Cortex of kidney (tissue), 1 donor: ENCODE measurements at places on chromosomes 6 and 20.

DNA sequence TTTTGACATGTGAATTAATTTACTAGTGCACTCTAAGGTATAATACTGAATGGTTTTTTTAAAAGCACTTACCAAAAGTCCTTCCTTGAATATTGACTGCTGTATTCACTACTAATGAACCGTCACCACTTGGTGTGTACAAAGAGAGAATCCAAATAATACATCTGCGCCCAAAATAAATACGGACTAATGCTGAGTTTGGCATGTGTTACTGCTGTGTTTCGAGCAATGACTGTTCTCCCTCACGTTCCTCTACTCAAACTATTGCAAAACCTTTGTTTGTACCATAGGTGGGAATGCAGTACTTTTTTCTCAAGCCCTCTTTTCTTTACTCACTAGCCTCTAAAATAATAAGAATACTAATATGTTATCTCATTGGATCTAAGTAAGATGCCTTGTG lies 305.5 kb downstream of the QKI start:
- no peak for DNase-seq

DNA sequence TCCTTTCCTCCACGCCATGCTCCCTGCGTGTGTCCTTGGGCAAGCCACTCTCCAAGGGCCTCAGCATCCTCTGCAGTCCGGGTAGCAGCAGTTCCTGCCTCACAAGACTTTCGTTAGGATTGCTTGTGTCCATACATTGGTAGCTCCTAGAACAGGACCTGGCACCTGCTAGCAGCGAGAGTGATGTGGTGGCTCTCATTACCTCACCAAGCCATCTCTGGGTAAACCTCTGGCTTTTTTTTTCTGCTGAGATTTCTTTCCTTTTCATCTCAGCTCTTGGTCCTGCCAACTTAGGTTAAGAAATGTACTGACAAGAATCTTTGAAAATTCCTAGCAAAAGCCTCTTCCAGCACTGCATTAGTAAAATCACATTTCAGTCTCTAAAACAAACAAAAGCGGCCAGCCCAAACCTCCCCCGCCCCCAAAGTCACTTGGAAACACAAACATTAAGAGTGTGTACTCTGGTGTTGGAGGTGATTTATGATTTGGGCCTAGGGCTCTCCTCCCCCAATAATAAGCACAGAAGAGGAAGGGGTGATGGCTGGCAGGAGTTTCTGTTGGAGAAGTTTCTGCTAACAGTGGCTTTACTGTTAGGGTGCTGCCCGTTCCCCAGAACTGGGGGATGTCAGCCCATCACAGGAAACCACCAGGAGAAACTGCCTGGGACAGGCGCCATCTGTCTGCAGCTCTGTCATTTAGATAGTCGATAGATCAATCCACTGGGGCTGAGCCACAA lies 199.2 kb downstream of the CD83 start:
- DNase-seq, result no peak

- no peak for DNase-seq
Measured at GRCh38 chr6:156313037-156313436, 464.1 kb upstream of the ARID1B start.

- DNase-seq, result no peak
Measured at GRCh38 chr20:50850721-50851286, 55.9 kb downstream of the BCAS4 start.

GRCh38 chr20:12466915-12467314 lies 541.9 kb upstream of the SPTLC3 start:
- DNase-seq, result no peak

DNA sequence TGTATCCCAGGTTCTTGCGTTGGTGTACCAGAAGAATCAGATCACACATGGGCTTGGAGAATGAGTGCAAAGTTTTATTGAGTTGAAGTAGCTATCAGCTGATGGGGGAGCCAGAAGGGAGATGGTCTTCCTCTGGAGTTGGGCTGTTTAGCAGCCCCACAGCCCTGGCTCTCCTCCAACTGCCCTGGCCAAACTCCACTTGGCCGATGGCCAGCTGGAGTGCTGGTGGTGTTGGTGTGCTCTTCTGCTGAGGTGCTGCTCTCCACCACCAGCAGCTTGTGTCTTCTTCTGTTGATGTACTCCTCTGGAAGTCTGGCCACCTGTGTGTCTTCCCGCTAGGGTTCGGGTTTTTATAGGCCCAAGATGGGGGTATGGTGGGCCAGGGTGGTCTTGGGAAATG lies 172.8 kb downstream of the TINAG start:
- no peak for DNase-seq

DNA sequence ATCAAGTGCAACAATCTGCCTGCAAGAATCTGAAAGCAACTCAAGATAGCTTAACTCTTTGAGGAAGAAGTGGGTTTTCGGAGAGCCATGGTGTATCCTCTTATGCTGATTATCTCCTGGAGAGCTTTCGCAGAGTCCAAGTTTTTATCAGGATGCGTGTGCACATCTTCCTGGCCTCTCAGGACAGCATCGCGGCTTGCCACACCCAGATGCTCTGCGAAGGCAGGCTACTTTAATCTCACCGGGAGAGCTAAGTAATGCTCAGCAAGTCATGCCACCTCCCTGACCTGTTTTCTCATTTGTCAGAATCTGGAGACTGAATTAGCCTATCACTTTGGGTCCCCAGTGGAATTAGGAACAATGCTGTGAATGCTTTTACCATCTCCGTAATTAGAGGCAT lies 52.9 kb downstream of the TTI1 start:
- no peak for DNase-seq

GRCh38 chr20:57398901-57399535 lies 7.8 kb downstream of the RBM38 start:
- no peak for DNase-seq

GRCh38 chr6:71375676-71376075 lies 87.1 kb downstream of the OGFRL1 start:
- no peak for DNase-seq

DNA sequence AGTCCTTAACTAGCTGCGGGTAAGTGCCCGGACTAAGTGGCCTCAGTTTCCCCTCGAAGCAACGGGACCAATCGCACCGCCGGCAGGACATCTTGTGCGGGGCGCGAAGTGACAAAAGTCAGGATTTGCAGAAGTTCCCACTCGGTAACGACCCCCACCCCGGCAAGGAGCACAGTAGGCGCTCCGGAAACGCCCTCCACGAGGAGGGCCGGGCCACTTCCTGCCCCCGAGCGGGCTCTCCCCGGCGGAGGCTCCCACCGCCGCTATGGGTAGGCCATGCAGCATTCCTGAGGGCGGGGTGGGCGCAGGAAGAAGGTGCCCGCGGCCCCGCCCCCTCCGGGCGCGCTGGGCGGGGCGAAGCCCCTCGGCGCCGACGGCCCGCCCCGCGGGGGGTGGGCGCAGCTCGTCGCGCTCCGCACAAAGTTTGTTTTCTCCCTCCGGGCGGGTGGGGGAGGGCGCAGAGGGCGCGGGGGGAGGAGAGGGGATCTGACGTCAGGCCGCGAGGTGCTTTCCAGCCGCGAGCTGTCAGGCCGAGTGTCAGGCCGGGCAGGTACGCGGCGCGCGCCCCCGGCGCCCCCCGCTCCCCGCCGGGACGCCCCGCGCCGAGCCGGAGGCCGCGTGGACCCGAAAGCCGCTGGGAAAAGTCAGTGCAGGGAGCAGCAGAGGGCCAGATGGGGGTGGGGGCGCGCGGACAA lies at the start of gene TGIF2:
Gene TGIF2 (plus strand): TSS at position 495 of the 695 bp plus-strand sequence. CDS start 5,178 bp downstream, outside the sequence.
- peak; percentile 35 for DNase-seq

- DNase-seq, result no peak
Measured at GRCh38 chr20:56925082-56925830, 296.1 kb downstream of the TFAP2C start.

- DNase-seq, result no peak
Measured at GRCh38 chr20:62352402-62353288, 14.5 kb downstream of the LAMA5 start.

DNA sequence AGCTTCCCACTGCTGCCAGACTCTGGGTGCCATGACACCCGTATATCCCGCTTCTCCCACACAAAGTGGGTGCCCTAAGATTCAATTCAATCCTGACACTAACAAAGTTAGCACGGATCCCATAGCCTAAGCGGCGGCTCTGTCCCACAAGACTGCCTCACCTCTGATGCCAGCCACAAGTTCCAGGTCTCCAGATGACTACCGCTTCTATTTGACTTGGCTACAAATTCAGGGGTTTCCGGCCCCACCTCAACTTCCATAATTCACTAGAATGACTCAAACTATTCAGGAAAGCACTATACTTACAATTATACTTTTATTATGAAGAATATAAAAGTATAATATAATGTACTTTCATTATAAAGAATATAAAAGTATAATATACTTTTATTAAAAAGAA lies 24.8 kb upstream of the SLC22A23 start:
- DNase-seq, result no peak

- DNase-seq, result no peak
Measured at GRCh38 chr20:61855286-61855685, 210.4 kb downstream of the TAF4 start.

- DNase-seq, result no peak
Measured at GRCh38 chr6:23305325-23305943, 736.1 kb downstream of the HDGFL1 start.

- DNase-seq, result no peak
Measured at GRCh38 chr6:12000174-12000573, 11.9 kb upstream of the HIVEP1 start.

GRCh38 chr6:26202811-26203583 lies 115.8 kb downstream of the HFE start:
- no peak for DNase-seq

- DNase-seq, result no peak
Measured at GRCh38 chr6:13500264-13500663, 12.9 kb upstream of the GFOD1 start.

GRCh38 chr6:157759028-157759427 lies 64.0 kb upstream of the SNX9 start:
- no peak for DNase-seq

DNA sequence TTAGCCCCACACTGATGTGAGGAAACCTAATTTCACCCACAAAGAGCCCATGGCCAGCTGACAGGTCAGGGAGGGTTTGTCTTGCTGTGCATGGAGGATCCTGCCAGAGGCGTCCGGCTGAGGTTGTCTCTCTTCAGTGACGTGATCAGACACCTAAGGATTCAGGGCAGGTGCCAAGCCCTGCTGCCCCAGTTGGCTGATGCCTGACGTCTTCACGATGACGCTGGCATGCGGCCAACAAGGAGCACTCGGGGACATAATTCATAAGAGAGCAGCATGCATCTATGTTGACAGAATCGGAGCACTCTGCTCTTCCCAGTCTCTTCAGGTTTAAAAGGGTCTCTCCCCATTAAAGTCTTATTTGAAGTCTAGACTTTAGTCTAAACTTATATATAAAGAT lies 47.8 kb downstream of the PSMB1 start:
- DNase-seq, result no peak

GRCh38 chr6:11766589-11767450 lies 11.8 kb downstream of the ADTRP start:
- no peak for DNase-seq

DNA sequence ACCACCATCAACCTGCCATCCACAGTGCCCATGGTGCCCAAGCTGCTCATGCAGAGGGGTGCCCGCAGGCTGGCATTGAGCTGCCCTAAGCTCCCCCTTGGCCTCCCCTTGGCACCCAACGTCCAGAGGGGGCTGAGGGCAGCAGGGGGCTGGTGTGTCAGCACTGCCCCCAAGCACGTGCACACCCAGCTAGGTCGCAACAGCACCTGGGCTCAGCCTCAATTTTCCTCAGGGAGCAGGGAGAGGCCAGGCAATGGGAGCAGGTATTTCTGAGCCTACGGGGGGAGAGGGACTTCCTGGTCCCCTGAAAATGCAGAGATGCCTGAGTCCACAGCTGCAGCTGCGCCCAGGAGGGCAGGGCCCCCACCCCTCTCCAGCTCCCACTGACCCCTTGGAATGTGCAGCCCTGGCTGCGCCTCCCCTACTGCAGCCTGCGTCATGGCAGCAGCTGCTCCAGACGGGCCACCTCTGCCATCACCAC lies 204.2 kb downstream of the ANKRD60 start:
- no peak for DNase-seq

DNA sequence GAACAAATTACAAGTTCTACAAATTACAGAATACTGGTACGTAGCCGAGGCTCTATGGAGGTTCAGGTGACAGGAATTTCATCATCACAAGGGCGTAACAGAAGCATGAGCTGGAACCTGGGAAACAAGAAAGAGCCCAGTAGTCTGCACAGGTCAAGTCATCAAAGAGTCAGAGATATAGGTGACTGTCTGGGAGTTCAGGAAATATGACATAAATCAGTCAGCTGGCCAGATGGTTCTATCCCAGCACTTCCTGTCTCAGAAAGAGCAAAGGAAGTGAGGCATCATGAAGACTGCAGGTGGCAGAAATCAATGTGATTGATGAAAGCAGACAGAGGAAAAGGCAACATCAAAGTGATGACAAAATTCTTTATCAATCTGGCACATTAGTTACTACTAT lies 23.3 kb downstream of the MYCT1 start:
- DNase-seq, result no peak

DNA sequence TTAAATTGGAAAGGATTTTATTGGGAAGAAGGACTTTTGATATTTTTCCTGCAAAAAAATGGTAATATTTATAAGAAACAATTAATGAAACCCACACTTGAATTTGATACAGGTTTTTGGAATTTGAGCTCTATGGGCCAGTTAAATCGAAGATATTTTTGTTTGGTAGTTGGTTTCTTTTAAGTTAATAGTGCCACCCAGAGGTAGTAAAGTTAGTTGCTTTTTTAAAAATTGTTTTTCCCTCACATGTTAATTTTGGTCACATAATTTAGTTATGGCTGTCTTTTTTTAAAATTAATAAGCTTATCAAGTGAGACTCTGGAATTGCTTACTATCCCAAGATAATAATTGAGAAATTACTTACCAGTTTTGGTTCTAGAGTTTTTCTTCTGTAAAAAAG lies 7.1 kb downstream of the PRIM2 start:
- DNase-seq, result no peak

DNA sequence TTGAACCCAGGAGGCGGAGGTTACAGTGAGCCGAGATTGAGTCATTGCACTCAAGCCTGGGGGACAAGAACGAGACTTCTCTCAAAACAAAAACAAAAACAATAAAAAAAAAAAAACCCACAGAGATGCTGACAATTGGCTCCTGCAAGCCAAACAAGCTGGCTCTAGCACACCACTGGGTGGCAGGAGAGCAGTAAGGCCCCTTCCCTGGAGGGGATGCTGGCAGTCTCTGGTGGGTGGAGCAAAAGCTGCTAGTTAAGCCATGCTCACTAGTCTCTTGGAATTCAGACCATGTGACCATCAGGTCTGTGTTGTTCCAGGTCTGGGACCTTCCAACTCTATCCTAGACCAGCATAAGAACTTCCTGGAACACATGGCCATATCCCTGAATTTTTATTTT lies 18.9 kb upstream of the DSN1 start:
- DNase-seq, result no peak

DNA sequence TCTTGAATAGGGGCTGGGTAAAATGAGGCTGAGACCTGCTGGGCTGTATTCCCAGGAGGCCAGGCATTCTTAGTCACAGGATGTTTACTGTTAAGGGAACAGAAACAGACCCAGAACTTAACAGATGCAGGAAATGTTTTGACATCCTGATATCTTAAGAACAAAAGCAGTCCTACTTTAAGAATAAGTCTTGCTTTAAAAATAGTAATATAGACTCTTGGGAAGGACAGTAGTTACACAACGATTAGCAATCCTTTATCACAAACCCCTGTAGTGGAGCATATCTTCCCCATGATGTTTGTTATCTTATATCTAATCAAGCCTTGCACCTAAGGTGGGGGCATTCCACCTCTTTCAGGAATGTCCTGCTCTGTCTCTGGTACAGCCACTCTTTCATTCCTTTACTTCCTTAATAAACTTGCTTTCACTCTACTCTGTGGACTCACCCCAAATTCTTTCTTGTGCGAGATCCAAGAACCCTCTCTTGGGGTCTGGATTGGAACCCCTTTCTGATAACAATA lies 493.7 kb upstream of the SULF2 start:
- no peak for DNase-seq
